Cerebellar cortex (tissue), 1 donor: ENCODE measurements at places on chromosomes 7 and 10.
A peak's percentile ranks its signal among the peaks of the same experiment; 100 is the strongest.

DNA sequence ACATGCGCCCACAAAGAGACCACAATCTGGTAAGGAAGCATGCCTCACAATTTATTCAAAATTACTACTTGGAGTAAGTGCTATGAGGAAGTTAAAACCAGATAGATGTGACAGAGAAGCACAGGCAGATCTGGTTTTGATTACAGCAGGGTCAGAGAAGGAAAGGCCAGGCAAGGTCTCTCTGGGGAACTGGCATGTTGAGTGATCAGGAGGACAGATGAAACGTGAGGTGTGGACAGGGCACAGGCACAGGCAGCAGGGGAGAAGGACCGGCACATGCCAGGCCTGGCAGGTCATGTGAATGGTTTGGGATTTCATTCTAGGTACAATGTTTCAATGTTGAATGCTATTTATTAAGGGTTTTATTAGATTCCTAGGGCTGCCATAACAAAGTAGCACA lies 51.6 kb downstream of the GPAM start:
- no peak for DNase-seq

GRCh38 chr7:24052572-24053260 lies 231.3 kb upstream of the NPY start:
- DNase-seq: no peak

- no peak for DNase-seq
These were observed 169.2 kb upstream of the LYZL2 start for GRCh38 chr10:30798646-30799185.

- DNase-seq: no peak
These were observed 41.3 kb downstream of the PDLIM1 start for GRCh38 chr10:95249467-95249866.

GRCh38 chr10:90912174-90912573 lies 8.7 kb downstream of the ANKRD1 start:
- DNase-seq: no peak

- no peak for DNase-seq
These were observed 263.1 kb downstream of the RPS24 start for GRCh38 chr10:78296785-78297184.

- DNase-seq: no peak
These were observed 37.2 kb downstream of the CYCS start for GRCh38 chr7:25087855-25088254.

DNA sequence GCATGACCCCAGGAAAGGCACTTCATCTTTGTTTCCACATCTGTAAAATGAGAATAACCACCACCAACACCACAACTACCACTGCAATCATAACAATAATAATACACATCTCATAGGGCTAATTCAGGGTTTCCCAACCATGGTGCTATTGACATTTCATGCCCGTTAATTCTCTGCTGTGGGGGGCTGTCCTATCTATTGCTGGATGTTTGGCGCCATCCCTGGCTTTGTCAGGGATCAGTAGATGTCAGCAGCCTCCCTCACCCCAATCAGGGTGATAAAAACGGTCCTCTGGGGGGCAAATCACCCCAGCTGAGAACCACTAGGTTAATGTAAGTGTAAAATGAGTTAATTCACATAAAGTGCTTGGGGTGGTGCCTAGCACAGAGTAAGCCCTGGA lies 145.8 kb downstream of the EMX2 start:
- no peak for DNase-seq

DNA sequence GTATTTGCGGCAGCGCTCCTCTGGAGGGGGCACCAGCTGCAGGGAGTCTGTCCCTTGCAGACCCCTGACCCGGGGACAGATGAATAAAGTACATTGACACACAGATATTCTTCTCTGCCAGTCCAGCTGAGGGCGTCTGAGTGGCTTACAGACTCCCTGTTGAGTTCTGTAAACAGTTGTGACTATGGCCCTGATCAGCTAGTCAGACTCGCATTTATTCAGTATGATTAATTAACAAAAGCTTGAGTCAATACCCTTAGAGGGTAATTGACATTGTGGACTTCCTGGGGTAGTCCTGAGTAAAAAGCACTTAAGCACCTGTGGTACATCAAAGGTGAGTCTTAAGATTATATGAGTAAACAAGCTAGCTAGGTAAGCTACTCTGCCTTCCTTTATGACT lies 21.0 kb downstream of the ANKRD30A start:
- DNase-seq: no peak

- no peak for DNase-seq
These were observed 12.5 kb downstream of the PRF1 start for GRCh38 chr10:70589762-70590654.

DNA sequence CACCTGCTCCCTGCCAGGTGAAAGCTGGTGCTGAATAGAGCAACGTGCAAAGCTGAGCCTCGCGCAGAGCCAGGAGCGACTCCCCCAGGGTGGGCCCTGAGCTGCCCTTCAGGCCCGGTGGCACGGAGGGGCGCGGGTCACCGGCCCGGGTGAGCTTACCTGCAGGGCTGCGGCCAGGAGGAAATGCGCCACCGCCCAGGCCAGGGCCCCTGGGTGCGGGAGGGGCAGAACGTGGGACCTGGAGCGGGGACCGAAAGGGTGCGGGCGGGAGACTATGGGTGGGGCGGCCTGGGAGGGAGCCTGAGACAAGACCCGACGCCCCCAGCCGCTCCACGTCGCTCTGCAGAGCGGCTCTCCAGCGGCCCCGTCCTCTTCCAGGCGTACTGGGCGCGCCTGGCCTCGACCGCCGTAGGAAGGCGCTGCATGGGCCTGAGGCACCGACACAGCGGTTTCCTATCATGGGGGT lies 122.1 kb downstream of the BTAF1 start:
- no peak for DNase-seq

GRCh38 chr10:78410046-78410965 lies 376.6 kb downstream of the RPS24 start:
- no peak for DNase-seq

DNA sequence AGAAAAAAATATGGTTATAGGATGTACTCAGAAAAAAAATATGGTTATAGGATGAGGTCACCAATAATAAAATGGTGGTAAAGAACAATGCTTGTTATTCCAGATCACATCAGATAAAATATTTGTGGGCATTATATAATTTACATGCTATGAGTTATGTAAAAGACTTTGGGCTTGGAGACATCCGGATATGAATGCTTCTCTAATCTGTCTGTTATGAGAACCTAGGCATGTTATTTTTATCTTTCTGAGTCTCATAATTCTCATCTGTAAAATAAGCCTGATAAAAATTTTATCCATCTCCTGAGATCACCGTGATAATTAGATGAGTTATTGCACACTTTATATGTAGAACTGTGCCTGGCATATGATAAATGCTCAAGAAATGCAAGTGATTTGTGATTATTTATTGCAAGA lies 37.8 kb downstream of the DKK1 start:
- no peak for DNase-seq

DNA sequence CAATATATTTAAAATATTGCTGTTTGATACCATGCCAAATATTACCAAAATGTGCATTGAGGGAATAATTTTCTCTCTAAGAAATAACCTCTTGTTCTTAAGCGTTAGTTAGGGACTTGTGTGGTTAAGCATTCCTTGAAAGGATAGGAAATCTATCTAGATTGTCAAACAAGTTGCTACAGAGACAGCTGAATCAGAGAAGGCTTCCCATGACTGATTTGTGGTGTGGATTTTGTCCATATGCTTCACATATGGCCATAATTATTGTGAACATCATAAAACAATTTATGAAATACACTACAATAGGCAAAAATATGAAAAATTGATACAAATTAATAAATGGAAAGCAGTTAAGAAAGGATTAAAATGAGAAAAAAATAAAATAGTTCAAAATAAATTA lies 96.3 kb downstream of the GNAT3 start:
- no peak for DNase-seq

- DNase-seq: no peak
These were observed 5.2 kb upstream of the SMKR1 start for GRCh38 chr7:129497156-129497555.

- DNase-seq: no peak
These were observed 19.7 kb downstream of the CTNNA3 start for GRCh38 chr10:67676208-67676825.

- DNase-seq: no peak
These were observed 96.1 kb upstream of the EFCAB10 start for GRCh38 chr7:105677410-105677730.

- peak; percentile 76 for DNase-seq
These were observed 36.8 kb downstream of the CHST3 start for GRCh38 chr10:72001033-72001395.

DNA sequence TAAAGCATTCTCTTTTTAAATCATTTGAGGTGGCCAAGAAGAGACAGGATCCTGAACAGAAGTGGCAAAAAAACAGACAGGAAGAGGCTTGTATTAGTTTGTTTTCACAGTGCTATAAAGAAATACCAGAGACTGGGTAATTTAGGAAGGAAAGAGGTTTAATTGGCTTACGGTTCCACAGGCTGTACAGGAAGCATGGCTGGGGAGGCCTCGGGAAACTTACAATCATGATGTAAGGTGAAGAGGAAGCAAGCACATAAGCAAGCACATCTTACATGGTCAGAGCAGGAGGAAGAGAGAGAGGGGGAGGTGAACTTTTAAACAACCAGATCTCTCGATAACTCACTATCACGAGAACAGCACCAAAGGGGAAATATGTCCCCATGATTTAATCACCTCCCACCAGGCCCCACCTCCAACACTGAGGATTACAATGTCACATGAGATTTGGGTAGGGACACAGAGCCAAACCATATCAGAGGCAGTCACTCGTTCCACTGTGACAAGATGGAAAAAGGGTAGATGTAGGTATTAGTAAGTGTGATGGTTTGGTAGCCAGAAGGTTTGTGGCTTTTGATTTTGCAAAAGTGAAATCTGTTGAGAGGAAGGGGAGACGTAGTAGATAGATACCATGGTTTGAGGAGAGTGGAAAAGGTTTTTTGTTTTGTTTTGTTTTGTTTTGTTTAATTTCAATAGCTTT lies 5.1 kb downstream of the MSRB2 start:
- DNase-seq: no peak

DNA sequence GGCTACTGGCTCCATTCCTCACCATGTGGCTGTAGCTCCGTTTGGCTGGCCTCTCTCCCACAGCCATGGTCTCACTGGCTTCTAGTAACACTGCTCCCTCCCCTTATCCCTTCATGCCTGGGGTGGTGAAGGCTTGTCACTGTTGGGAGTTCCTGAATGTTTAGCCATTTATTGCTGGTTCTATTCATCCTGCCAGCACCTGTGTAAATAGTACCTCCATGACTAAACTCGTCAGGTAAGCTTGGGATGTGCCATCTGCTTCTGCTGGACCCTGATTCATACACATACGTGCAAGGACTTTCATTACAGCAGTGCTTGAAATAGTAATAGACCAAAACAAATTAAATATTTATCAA lies 61.6 kb downstream of the CCDC71L start:
- no peak for DNase-seq

DNA sequence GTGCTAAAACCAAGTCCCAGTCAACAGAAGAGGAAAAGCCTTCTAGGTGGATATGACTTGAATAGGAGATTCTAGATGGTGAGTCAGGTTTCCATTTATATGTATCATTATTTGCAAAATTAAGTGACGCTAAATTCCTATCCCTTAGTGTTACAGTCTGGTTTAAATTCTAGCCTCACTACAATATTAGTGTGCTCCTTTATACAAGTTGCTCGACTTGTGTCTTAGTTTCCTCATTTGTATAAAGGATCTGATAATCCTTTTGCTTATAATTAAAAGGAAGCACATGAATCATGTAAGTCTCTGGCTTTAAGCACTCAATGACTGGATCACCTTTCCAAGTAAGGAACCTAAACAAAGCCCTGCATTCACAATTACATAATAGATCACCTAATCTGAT lies 105.7 kb downstream of the SVOPL start:
- DNase-seq: no peak

DNA sequence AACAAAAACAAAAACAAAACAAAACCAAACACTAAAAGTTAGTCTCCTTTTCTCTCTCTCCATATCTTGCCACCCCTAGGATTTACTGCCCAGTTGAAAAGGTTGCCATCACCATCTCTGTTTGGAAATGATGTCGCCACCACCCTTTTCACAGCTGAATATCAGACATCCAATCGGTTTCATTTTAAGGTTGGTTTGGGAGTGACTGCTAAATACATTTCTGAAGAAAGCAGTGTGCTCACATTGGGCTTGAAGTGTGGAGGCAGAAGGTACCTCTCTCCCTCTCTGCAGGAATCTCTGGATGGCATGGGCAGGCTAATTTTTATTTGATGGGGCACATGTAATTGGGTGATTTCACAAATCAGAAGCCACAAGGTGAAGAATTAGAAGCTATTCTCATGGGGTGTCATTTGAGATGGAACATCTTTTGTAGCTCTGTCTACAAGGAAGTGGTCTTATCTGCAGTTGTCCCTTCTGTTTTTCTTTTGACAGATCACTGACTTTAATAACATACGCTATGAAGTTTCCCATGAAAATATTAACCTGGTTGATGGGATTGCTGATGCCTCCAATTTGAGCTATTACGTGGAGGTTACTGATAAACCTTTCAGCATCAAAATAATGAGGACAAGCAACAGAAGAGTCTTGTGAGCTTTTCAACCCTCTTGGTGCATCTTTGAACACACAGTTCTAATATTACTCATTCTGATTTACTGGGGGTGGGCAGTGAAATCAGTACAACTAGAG lies 20.1 kb downstream of the MGAM2 start:
- no peak for DNase-seq

GRCh38 chr10:129098517-129098916 lies 368.5 kb upstream of the MGMT start:
- DNase-seq: no peak

- no peak for DNase-seq
These were observed 33.2 kb upstream of the RAB18 start for GRCh38 chr10:27470885-27471284.

DNA sequence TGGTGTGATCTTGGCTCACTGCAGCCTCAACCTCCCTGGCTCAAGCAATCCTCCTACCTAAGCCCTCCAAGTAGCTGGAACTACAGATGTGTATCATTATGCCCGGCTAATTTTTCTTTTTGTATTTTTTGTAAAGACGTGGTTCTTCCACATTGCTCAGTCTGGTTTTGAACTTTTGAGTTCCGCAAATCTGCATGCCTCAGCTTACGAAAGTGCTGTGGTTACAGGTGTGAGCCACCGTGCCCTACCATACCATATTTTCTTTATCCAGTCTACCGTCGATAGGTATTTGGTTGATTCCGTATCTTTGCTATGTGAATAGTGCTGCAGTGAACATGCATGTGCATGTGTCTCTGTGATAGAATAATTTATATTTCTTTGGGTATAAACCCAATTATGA lies 6.5 kb downstream of the ZNF107 start:
- no peak for DNase-seq

- no peak for DNase-seq
These were observed 34.1 kb downstream of the KCNMA1 start for GRCh38 chr10:77603534-77603927.

DNA sequence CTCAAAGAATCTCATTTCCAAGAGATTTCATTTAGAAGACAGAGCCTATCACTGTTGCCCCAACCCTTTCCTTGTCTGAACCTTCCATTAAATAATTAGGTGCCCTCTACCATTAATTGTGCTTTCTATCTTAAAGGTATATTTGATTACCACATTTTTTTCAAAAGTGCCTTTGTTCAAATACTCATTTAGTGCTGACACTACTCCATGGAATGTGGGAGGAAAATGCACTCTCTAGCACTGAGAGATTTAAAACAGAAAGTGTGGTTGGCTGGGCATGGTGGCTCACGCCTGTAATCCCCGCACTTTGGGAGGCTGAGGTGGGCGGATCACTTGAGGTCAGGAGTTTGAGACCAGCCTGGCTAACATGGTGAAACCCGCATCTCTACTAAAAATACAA lies 119.8 kb downstream of the CACNA2D1 start:
- no peak for DNase-seq
